ENCODE measurements at places on chromosomes 1 and 21. TPM values are rescaled to one million over a fixed set of nuclear protein-coding genes. Genes with fewer than 3 reads are reported as not detected.

- DNase-seq = no peak
- H3K27ac ChIP-seq = no peak overlapping the region
- no peaks in the 10 kb centered on the region for H3K27me3 ChIP-seq
- no peak overlapping the region for H3K4me3 ChIP-seq
Measured at GRCh38 chr1:40401473-40402201, 28.1 kb downstream of the SMAP2 start.

DNA sequence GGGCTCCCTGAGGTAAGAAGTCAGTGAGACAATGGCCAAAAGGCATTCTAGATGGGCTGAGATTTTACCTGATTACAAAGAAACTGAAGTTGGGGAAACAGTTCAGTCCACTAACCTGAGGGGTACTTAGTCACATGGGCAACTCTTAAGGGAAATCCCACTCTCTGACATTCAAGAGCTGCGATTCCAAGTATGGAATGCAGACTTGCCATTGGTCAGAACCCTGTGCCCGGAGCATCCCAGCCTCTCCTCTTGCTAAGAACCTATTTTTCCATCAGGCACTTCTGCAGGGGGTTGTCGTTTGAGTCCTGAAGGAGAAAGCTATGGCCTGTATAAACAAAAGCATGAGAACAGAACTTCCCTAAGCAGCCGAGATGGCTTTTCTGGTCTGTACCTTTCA is 434.9 kb upstream of the DAB1 start:
- no peaks in the 10 kb centered on the region for H3K36me3 ChIP-seq
- H3K4me1 ChIP-seq = no peaks in the 10 kb centered on the region
- no peak overlapping the region for H3K4me3 ChIP-seq

GRCh38 chr21:43978060-43978459 is 34.0 kb upstream of the TRAPPC10 start:
- no peaks in the 10 kb centered on the region for H3K27me3 ChIP-seq
- H3K4me3 ChIP-seq = no peak overlapping the region
- no peak overlapping the region for H3K27ac ChIP-seq
- H3K4me1 ChIP-seq = peaks cover 11% of the 10 kb centered on the region
- no peak for DNase-seq

- peak overlapping the region; percentile 74 for H3K27ac ChIP-seq
- peaks cover 34% of the 10 kb centered on the region for H3K4me1 ChIP-seq
- no peak for DNase-seq
- H3K36me3 ChIP-seq = no peaks in the 10 kb centered on the region
- H3K4me3 ChIP-seq = peak overlapping the region; percentile 43
Measured at GRCh38 chr1:23554127-23554480, 5.2 kb downstream of the ID3 start.

GRCh38 chr1:43573066-43573800 is 42.5 kb downstream of the PTPRF start:
- H3K27me3 ChIP-seq = no peaks in the 10 kb centered on the region
- no peak for DNase-seq
- H3K27ac ChIP-seq = no peak overlapping the region
- H3K4me1 ChIP-seq = no peaks in the 10 kb centered on the region

DNA sequence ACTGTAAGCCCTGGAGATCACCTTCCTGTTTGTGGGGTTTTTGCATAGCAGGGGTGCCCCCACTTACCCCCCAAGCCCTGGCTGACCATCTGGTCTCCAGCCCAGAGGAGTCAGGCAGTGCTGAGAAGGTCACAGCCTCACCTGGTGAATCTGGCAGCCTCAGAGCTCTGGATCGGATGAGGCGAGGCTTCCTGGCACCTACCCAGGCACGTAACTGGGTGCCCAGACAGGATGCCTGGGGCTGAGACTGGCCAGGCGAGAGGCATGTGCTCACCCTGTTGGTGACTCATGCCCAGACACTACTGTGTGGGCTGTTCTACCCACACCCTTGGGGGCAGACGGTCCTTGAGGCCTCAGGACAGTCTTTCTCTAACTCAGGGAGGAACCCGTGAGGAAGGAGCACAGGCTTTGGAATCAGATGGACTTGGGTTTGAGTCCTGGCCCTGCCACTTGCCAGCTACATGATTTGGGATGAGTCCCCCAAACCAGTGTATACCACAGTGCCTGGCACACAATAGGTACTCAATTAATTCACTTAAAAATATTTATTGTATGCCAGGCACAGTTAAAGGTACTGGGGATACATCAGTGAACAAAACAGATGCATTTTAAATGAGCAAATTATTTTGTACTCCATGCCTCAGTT is 15.1 kb upstream of the PADI3 start:
- H3K4me3 ChIP-seq = peak overlapping the region; percentile 9
- H3K27me3 ChIP-seq = no peaks in the 10 kb centered on the region
- peak; percentile 91 for DNase-seq
- peaks cover 30% of the 10 kb centered on the region for H3K4me1 ChIP-seq

DNA sequence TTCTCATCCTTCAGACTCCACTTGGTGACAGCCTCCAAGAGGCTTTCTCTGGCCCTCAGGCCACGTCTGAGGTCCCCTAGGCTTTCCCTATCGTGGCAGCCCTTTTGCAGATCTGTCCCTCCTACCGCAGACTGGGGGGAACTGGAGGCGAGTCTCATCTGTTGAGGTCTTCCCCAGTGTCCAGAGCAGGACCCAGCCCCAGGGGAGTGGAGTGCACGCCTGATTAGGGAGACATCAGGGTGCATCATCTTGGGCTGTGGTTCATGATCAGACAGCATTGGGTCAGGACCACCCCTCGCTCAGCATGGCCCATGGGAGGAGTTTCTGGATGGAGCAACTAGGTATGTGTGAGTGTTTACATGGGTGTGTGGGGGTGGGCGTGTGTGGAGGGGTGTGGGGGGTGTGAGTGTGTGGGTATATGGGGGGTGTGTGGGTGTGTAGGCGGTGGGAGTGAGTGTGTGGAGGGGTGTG is 8.5 kb upstream of the MATN1 start:
- H3K4me1 ChIP-seq = peaks cover 8% of the 10 kb centered on the region
- H3K36me3 ChIP-seq = no peaks in the 10 kb centered on the region
- H3K4me3 ChIP-seq = no peak overlapping the region
- H3K27ac ChIP-seq = no peak overlapping the region
- DNase-seq = no peak

- H3K27me3 ChIP-seq = peaks cover 18% of the 10 kb centered on the region
- H3K4me3 ChIP-seq = no peak overlapping the region
- no peak overlapping the region for H3K27ac ChIP-seq
- H3K4me1 ChIP-seq = no peaks in the 10 kb centered on the region
- H3K36me3 ChIP-seq = no peaks in the 10 kb centered on the region
Measured at GRCh38 chr1:2628933-2629626, 3.7 kb downstream of the MMEL1 start.

DNA sequence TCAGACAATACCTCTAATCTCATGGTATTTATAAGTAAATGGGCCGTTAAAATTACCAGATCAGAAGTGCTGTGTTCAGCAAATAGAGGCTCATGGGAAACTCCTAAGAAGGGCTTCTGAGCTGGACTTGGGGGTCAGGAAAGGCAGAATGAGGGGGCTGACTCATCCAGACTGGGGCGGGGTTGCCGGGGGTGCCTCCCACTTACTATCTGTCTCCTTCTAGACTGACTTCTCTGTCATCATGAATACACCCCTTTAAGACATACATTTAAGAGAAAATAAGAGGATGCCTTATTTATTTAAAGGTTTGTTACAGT is 96.0 kb upstream of the ERRFI1 start:
- no peaks in the 10 kb centered on the region for H3K36me3 ChIP-seq
- H3K4me1 ChIP-seq = peaks cover 34% of the 10 kb centered on the region
- no peaks in the 10 kb centered on the region for H3K27me3 ChIP-seq
- peak overlapping the region; percentile 80 for H3K27ac ChIP-seq

GRCh38 chr21:23968722-23969647 is 1638.3 kb downstream of the MRPL39 start:
- H3K27me3 ChIP-seq = no peaks in the 10 kb centered on the region
- H3K4me1 ChIP-seq = no peaks in the 10 kb centered on the region
- no peak for DNase-seq
- no peak overlapping the region for H3K27ac ChIP-seq

DNA sequence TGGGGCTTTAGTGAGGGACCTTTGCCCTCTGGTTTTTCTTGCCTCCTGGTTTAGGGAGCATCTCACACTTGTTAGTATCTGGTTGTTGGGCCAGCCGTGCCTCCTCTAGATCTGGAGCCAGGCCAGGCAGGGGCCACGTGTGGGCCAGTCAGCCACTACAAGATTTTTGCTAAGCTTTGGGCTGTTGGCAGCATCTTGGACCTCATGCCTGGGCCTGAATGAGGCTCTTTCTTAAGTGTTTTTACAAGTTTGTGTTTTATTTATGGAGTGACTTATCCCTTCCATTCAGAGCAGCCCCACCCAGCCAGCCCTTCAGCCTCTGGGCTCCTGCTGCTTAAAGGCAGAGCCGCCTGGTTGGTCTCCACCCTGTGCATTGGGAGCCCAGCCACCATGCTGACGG is 1.6 kb upstream of the SH3BGRL3 start:
- H3K4me1 ChIP-seq = peaks cover 74% of the 10 kb centered on the region
- peaks cover 16% of the 10 kb centered on the region for H3K36me3 ChIP-seq
- H3K27ac ChIP-seq = peak overlapping the region; percentile 86
- no peaks in the 10 kb centered on the region for H3K27me3 ChIP-seq
- peak; percentile 63 for DNase-seq

- H3K27ac ChIP-seq = no peak overlapping the region
- no peaks in the 10 kb centered on the region for H3K36me3 ChIP-seq
- H3K4me1 ChIP-seq = peaks cover 4% of the 10 kb centered on the region
- peaks cover 8% of the 10 kb centered on the region for H3K27me3 ChIP-seq
- DNase-seq = no peak
- H3K4me3 ChIP-seq = no peak overlapping the region
Measured at GRCh38 chr1:175150596-175151319, 41.8 kb downstream of the KIAA0040 start.

DNA sequence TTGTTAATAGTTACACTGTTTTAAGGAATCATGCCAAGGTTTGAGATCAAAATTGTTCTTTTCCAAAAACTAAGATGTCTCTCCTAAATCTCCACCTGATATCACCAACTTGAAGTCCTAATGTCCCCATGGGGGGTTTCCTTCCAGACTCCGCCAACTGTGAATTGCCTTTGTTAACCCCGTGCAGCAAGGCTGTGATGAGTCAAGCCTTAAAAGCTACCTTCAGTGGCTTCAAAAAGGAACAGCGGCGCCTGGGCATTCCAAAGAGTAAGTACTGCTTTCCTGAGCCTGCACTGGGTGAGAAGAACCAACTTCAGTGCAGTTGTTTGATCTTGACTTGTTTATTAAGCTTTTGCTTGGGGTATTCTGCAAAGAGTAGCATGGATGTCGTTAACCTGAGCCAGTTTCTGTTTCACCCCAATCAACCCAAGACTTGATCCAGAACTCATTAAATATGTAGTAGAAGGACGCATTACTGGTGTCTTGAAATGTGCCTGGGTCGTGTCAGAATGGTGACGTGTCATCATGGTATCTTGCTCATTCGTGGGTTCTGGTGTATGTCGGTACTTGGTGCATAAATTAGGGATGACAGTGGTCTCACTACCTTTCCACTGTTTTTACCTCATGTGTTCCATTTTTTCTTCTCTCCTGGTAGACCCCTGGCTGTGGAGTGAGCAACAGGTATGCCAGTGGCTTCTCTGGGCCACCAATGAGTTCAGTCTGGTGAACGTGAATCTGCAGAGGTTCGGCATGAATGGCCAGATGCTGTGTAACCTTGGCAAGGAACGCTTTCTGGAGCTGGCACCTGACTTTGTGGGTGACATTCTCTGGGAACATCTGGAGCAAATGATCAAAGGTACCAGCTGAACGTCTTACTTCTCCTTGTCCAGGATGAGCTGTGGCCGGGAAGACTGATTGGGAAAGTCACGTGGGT is 8.7 kb downstream of the ETS2 start:
- no peak overlapping the region for H3K4me3 ChIP-seq
- peaks cover 43% of the 10 kb centered on the region for H3K4me1 ChIP-seq
- DNase-seq = no peak
- H3K27me3 ChIP-seq = no peaks in the 10 kb centered on the region
- peaks cover 58% of the 10 kb centered on the region for H3K36me3 ChIP-seq

GRCh38 chr1:60090655-60091054 is 17.1 kb upstream of the C1orf87 start:
- no peak overlapping the region for H3K4me3 ChIP-seq
- no peaks in the 10 kb centered on the region for H3K4me1 ChIP-seq
- H3K27ac ChIP-seq = no peak overlapping the region
- H3K36me3 ChIP-seq = no peaks in the 10 kb centered on the region

GRCh38 chr1:201112173-201112731 is at the start of gene CACNA1S:
TSS of gene CACNA1S (minus strand) at chr1:201112426. CDS start at chr1:201112339, 87 bp downstream.
- H3K36me3 ChIP-seq = no peaks in the 10 kb centered on the region
- H3K27ac ChIP-seq = no peak within 1 kb of the TSS
- H3K4me1 ChIP-seq = peaks cover 4% of the 10 kb centered on the region
- no peak for DNase-seq

DNA sequence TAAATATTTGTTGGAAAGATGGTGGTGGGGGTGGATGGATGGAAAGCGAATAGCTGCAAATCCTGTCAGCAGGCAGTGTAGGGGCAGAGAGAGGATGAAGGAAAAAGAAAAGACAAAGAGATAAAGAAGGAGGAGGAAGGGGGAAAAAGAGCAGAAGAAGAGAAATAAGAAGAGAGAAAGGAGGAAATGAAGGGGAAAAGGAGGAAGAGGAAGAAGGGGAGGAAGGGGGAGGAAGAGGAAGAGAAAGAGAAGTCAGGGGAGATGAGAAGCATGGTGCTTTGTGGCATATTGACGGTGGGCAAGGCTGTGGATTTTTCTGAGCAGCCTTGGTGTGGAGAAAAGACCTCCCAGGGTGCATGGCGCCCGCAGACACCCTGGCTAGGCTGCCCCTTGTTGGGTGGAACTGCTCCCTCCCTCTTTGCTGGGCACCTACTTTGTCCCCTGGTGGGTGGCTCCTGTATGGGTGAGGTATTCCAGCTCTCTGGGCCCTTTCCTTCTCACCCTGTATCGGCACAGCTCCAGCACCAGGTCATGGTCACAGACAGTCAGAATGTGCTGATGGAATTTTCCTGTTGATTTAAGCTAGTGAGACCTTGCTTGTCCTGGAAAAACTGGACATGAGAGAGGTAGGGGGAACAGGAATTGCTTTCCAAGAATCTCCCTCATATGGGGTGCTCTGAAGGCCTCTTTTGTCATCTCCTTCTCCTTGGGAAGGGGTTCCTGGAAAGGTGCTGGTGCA is 45.7 kb upstream of the TLR5 start:
- H3K36me3 ChIP-seq = no peaks in the 10 kb centered on the region
- H3K27me3 ChIP-seq = peaks cover 3% of the 10 kb centered on the region
- H3K4me1 ChIP-seq = peaks cover 12% of the 10 kb centered on the region
- no peak overlapping the region for H3K4me3 ChIP-seq

DNA sequence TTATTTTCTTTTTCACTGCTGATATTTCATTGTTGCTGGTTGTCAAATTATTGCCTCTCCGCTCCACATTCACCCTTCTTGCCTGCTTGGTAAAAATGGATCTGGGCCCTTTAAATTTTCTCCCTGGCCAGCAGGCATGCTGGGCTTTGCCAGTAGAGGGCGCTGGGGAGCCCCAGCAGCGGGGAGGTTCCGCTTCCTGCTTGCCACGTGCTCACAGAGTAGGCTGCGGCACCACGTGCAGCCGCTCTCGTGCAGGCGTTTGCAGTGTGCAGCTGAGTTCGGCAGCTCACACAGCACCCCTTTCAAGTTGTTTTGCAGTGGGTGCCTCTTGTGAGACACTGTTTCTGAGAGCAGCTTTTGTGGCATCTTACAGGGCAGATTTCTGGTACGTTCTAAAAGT is at the start of gene ACTL8:
Gene ACTL8, plus strand, starts transcription at position 214 of the 400 bp plus-strand sequence. CDS start 67,676 bp downstream, outside the sequence.
- H3K4me1 ChIP-seq = no peaks in the 10 kb centered on the region
- H3K27ac ChIP-seq = no peak within 1 kb of the TSS
- no peak within 1 kb of the TSS for H3K4me3 ChIP-seq

The WNT2B gene
- total RNA-seq = 18.0 TPM

The OR2L8 gene
- not detected for total RNA-seq

The LMX1A gene
- total RNA-seq = not detected

The NLRP3 gene
- total RNA-seq = 0.12 TPM

The CTPS1 gene
- 80.4 TPM for total RNA-seq

The MSH4 gene
- total RNA-seq = 0.34 TPM

The KLF17 gene
- total RNA-seq = 0.09 TPM

The ZNF593OS gene
- not detected for total RNA-seq

The NCAM2 gene
- total RNA-seq = 4.6 TPM
